ENCODE measurements at places on chromosomes 1 and 21.

DNA sequence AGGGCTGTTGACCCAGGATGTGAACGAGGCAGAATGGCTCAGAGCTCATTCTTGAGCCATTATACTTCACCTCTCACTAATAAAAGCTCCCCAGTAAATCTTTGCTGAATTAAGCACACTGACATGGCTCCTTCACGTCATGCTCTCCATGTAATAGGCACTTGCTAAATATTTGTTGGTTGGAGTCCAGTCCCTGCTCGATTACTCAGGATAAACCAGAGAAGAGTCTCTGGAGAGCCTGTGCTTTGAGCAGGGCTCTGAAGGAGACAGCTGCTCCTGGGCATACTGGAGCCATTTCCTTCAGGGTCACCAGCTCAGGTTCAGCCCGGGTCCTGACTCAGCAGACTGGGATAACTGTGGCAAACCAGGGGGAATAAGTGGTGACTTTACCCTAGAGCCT lies 46.9 kb downstream of the HLX start:
- DNase-seq = peak; percentile 59

DNA sequence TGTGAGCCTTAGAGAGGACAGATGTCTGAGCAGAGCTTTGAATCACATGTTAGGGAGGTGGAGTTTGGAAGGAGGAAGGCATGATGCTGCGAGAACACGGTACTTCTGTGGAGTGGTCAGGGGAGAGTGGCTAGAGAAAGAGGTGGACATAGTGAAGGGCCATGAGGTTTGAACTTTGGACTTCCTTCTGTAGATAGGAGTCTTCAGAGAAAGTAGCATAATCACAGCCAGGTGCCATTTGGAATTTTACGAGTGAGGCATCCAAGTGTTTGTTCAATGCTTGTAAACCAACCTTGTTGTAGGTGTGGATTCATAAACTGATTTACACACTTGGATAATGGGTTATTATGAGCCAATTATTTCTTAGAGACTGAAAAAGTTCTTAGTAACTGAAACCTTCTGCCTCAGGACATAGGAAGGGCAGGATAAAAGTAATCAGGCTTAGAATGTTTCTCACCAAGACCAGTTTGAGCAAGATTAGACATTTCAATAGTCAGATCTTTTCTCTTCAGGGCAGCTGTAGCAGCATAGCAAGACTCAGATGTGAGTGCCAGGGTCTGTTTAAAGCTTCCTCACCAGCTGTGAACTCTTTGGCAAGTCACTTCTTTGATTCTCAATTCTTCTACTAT lies 83.5 kb upstream of the HMCN1 start:
- DNase-seq = no peak

GRCh38 chr1:115650961-115651360 lies 9.2 kb downstream of the VANGL1 start:
- no peak for DNase-seq

- DNase-seq = no peak
These were observed 24.3 kb upstream of the ATF3 start for GRCh38 chr1:212584092-212584886.

- no peak for DNase-seq
These were observed at the start of gene RIPPLY3 for GRCh38 chr21:37006486-37007291. TSS of gene RIPPLY3 (plus strand) at chr21:37006702. CDS start at chr21:37006773, 71 bp downstream.

GRCh38 chr1:149933208-149933607 lies 3.5 kb downstream of the MTMR11 start:
- no peak for DNase-seq

GRCh38 chr21:26061437-26061836 lies 109.1 kb downstream of the APP start:
- DNase-seq = peak; percentile 37

GRCh38 chr1:177859572-177859971 lies 110.3 kb downstream of the SEC16B start:
- no peak for DNase-seq

DNA sequence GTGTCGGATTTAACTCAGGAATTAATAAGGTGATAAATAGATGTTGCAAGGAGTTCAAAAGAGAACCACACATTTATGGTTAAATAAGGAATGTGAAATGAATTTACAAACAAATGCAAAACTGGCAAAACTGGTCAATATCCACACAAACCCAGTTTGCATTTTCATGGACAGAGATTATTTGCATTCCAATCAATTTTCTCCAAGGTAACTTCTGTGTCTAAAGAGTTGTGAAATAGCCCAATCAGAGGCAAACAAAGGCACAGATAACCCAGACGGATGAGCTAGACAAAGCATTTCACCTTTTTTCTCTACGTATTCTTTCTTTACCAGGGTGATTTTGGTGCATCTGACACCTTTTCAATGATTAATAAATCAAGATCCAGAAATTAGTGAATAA lies 63.9 kb downstream of the MAP3K7CL start:
- DNase-seq = no peak

GRCh38 chr1:94697839-94698238 lies 122.3 kb upstream of the SLC44A3 start:
- no peak for DNase-seq

- DNase-seq = no peak
These were observed 87.7 kb upstream of the ACTRT2 start for GRCh38 chr1:2933431-2934155.

Measured in GM04504 (cell line).